ENCODE measurements at places on chromosomes 5 and 9.

GRCh38 chr5:32581010-32581785 lies 4.2 kb upstream of the SUB1 start:
- no peak for DNase-seq

GRCh38 chr9:130488621-130489330 lies 44.0 kb downstream of the ASS1 start:
- DNase-seq, result no peak

DNA sequence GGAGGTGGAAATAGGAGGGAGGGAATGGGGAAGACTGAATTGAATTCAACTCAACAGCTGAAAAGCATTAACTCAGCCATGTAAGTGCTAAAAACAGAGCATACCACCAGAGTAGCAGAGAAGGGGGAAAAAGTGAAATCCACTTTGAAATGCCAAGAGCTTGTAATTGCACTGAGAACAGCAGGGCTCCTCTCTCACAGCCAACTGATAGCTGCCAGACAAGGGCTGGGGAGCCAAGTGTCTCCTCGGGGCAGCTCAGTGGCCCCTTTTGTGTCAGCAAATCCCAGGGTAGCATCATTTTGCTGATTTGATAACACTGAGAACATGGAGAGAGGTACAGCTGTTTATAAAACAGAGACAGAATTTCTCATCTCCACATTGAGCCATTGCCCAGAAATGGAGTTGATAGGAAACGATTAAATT lies 182.5 kb downstream of the FRMD3 start:
- no peak for DNase-seq

- no peak for DNase-seq
These were observed 16.0 kb upstream of the TMEM171 start for GRCh38 chr5:73104326-73104725.

- no peak for DNase-seq
These were observed 21.7 kb downstream of the TARS1 start for GRCh38 chr5:33462456-33462855.

Data from omental fat pad (tissue), 4 donors.